Aorta (tissue), 5 donors: ENCODE measurements at places on chromosomes 12 and 14. TPM values are rescaled to one million over a fixed set of nuclear protein-coding genes. Genes with fewer than 3 reads are reported as not detected.

The PGF gene
- total RNA-seq = 33.7 TPM

The PTCSC3 gene
- not detected for total RNA-seq

The SP7 gene
- 0.33 TPM for total RNA-seq

The PRB4 gene
- total RNA-seq = not detected

The DDN gene
- 0.10 TPM for total RNA-seq

The OR9K2 gene
- total RNA-seq = not detected

The CD9 gene
- 285 TPM for total RNA-seq

The KMT2D gene
- total RNA-seq = 88.6 TPM

The C1QL4 gene
- total RNA-seq = not detected

The NXPH4 gene
- 0.55 TPM for total RNA-seq

DNA sequence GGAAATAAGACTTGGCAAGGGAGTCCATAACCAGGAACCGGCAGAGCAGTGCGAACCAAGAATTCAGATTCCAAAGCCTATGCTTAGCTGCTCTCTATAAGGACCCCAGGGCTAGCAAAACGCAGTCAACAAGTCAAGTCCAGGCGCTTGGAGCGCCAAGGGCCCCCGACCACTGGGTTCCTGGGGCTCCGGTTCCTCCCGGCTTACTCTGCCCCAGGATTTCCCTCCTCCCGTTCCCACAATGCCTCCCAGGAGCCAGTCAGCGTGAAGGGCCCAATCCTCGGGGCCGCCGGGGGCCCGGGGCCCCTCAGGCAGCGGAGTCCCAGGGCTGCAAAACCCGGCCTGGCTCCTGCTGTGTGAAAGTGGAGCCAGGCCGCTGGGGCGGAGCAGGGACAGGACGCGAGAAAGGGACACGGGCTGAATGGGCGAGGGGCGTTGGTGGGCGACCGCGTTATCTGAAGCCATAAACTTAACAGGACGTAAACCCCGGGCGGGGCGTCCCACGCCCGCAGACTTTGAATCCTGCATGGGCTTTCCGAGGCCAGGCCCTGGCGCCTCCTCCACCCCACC, 1.5 kb downstream of the KRT8 start:
- peak; percentile 87 for DNase-seq

DNA sequence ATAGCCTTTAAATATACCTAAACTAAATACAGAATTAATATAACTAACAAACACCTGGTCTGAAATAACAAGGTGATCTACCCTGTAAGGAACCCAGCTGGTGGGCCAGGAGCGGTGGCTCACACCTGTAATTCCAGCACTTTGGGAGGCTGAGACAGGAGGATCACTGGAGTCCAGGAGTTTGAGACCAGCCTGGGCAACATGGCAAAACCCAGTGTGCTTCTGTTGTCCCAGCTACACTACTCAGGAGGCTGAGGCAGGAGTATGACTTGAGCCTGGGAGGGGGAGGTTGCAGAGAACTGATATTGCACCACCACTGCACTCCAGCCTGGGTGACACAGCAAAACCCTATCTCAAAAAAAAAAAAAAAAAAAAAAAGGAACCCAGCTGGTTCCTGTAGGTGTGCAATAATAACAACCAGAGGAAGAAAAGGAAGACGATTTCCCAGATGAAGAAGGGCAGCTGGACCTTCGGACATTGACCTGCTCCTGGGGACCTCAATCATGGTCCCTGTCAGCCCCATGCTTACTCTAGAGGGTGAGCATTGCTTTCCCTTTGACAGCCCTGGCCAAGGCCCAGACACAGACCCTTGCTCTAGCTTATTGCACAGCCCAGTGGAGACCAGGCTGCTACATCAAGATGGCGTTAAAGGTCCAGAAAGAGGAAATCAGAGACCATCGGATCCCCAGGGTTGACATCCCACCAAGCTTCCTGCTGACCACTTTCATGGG, 5.4 kb downstream of the FOS start:
- DNase-seq = peak; percentile 33

DNA sequence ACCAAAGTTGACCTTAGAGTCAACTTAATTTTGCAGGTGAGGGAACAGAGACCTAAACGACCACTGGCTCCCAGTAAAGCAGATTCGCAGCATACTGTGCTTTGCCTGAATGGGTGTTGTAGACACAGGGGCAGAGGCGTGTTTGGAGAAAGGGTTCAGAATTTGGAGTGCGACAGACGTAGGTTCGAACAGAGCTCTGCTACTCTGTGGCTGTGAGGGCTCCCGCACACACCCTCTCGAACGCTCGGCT, 243 bp upstream of the TOMM20L start:
- DNase-seq = no peak

DNA sequence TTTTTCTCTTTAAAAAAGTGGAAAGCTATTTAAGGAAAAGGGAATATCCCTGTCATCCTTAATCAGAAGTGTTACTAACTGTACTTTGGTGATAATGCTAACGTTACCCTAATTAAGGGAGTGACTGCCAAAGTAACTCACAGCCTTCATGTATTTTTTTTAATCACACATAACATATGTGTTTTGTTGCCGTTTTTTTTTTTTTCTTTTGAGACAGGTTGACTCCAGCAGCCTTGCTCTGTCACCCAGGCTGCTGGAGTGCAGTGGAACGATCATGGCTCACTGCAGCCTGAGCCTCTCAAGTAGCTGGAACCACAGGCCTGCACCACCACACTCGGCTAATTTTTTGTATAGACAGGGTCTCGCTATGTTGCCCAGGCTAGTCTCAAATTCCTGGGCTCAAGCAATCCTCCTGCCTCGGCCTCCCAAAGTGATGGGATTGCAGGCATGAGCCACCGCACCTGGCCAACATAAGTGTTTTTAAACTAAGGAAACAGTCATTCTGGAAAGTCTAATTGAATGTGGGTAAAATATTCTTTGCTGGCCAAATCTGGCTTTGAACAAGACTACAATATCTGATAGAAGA, 56.5 kb downstream of the HECTD4 start:
- no peak for DNase-seq

GRCh38 chr14:34931206-34931605, 51.6 kb upstream of the SRP54 start:
- DNase-seq = no peak

- no peak for DNase-seq
These were observed 126.2 kb downstream of the GRIP1 start for GRCh38 chr12:66552716-66553115.

DNA sequence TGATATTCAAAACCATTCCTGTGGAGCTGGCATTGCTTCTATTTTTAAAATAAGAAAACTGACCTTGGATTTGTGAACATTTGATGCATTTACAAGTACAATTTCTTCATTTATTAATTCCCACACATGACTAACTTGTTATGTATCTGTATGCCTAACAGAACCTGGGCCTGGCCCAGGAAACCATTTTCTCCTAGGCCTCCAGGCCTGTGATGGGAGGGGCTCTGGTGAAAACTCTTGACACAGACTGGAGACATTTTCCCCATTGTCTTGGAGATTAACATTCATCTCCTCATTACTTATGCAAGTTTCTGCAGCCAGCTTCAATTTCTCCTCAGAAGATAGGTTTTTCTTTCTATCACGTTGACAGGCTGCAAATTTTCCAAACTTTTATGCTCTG, 42.0 kb downstream of the GLIPR1L2 start:
- DNase-seq = no peak

- DNase-seq = no peak
These were observed 273.6 kb downstream of the SUDS3 start for GRCh38 chr12:118649765-118650585.

- DNase-seq = peak; percentile 44
These were observed 316.6 kb upstream of the RTL1 start for GRCh38 chr14:101219896-101220703.

- no peak for DNase-seq
These were observed 54.5 kb downstream of the C12orf75 start for GRCh38 chr12:105384916-105385535.

- no peak for DNase-seq
These were observed 51.4 kb downstream of the WASHC3 start for GRCh38 chr12:102010265-102010994.

GRCh38 chr14:42335918-42336317, 729.2 kb downstream of the LRFN5 start:
- DNase-seq = no peak

GRCh38 chr12:6198985-6199530, 1.1 kb upstream of the CD9 start:
- peak; percentile 75 for DNase-seq

DNA sequence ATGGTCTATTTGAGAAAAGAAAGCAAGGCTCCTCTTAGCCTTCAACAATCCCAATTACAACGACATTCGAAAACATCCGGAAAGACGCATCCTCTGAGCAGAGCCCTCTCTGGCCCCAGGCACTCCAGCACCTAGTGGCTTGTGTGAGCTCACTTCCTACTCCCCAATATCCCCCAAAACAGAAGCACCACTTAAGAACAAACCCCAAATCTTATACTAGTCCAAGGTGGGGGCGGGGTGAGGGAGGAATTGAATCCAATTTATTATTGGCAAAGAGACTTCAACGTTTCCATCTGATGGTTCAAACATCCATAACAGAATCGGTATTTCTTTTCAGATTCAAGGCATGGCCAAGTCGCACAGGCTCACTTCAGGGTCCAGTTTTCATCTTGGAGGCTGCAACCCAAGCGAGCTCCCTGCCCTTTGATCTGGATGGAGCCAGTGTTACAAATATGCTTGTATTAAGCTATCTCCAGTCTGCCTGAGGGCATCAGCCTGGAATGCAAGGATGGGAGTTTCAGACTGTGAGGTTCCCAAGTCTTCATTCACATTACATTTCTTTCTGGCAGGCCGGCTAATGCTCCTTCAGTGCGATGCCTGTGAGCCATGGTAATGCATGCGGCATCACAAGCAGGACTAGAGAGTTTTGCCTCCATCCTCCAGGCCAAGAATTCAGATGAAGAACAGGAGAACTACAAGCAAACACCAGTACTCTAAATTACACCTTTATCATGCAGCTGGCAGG, 132.5 kb upstream of the FOXN3 start:
- no peak for DNase-seq

GRCh38 chr12:28082096-28082495, 108.2 kb upstream of the CCDC91 start:
- DNase-seq = no peak

GRCh38 chr12:2240390-2240789, 187.6 kb downstream of the CACNA1C start:
- no peak for DNase-seq

GRCh38 chr12:130334399-130334798, 3.3 kb upstream of the PIWIL1 start:
- no peak for DNase-seq

DNA sequence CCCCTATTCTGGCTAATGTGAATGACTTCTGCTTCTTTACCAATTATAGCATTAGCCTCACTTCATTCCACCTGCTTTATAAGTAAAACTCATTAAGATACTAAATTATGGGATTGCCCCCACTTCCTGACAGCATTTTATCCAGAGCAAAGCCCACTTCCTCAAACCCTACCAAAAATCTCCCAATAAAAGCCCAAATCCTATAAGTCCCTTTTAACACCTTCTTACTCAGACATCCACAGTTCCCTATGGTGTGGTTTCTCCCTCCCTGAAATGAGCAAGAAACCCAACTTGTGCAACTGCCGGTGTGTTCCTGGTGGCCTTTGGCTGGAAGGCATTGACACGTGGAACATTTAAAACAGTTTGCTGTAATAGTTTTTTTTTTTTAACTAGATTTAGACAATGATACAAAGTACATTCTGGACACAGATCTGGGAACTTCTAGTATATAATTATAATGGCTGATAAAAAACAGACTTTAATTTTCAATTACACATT, 53.1 kb downstream of the BRMS1L start:
- DNase-seq = no peak

DNA sequence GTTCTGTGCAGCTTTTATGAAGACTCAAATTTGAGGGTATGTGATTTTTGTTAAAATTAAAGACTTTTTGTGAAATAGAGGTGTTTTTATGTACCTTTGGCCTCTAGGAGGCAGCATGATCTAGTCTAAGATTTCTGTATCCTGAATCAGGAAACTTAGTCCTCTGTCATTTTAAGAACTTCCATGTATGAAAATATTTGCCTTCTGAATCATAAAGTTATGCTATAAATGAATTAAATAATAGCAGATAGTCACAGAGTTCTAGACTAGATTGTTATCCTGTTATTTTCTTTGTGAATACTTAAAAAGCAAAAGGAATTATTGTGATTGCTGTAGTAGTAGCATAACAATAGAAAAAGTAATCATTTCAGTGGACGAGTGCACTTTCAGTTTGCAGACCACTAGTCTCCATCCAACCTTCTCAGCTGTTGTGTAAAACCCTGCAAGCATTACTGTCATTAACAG, 56.3 kb downstream of the FGD4 start:
- no peak for DNase-seq

DNA sequence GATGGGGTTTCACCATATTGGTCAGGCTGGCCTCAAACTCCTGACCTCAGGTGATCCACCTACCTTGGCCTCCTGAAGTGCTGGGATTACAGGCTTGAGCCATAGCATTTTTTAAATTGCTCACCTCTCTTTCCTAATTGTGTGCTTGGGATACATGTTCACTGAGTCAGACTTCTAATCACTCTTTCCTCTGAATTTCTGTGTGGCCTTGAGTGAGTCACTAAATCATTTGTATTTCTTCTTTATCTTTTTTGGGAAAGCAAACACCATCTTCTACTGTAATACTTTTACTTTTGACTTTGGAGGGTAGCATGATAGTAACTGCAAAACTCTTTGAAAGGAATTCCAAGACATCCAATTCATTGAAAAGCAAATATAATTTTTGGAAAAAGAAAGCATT, 60.8 kb downstream of the FLRT2 start:
- no peak for DNase-seq

- DNase-seq = no peak
These were observed 178.1 kb downstream of the CRADD start for GRCh38 chr12:93855261-93855660.

GRCh38 chr14:56342494-56342942, 224.3 kb downstream of the PELI2 start:
- no peak for DNase-seq

GRCh38 chr14:21874946-21875345, 201.3 kb upstream of the OR4E1 start:
- DNase-seq = no peak

GRCh38 chr12:131202592-131203378, 249.1 kb downstream of the ADGRD1 start:
- no peak for DNase-seq

DNA sequence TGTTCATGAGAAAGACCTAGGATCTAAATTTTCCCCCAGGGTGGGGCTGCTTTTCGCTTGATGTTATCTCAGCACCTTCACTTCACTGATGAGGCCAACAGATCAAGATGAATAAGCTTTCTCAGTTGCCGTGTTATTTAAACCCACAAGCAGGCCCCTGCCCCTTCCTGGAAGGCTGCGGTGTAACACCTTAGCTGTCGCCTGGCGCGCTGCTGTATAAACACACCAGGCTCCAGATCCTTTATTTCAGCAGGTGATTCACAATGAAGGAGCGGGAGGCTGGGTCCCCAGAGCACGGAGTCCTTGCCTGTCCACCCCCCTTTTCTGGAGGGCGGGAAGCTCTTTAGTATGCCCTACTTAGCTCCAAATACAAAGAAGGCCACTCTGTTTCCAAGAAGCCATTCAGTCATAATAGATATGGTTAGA, 515.4 kb downstream of the FUT8 start:
- DNase-seq = no peak

DNA sequence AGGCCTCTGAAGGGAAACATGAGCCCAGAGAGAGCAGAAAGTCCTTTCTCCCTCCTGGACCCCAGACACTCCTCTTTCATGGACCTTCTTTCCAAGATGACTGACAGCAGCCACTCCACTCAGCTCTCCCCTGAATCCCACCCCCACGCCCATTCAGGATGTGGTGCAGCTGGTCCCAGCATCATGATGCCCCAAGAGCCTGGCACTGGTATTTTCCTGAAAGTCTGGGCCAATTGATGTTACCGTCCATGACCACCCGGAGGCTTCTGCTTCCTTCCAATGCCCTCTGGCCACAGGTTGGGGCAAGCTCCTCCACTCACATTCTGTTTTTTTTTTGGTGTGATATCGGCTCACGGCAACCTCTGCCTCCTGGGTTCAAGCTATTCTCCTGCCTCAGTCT, 112.6 kb downstream of the CALM1 start:
- DNase-seq = no peak
